ENCODE measurements at places on chromosomes 5 and 9.

DNA sequence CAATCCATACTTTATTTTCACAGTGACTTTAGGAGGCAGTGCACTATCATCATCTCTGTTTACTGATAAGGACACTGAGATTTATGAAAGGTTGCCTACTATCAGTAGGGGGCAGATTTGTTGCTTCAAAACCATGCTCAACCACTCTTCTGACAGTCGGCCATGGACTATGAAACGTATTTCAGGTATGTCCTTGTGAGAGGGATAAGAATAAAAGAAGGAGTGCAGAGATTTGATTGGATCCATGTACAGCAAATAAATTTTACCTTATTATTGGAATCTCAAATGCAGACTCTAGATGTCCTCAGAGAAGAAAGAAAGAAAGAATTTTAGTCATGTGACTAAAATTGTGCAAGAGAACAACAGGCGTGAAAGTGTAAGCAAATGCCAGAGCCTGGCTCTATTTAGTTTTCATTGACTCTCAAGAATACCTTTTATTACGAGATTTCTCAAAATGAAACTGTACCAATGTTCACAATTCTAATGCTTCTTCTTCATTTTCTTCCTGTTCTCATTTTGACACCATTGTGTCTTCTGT, 296.6 kb upstream of the RASA1 start:
- no peak for DNase-seq

DNA sequence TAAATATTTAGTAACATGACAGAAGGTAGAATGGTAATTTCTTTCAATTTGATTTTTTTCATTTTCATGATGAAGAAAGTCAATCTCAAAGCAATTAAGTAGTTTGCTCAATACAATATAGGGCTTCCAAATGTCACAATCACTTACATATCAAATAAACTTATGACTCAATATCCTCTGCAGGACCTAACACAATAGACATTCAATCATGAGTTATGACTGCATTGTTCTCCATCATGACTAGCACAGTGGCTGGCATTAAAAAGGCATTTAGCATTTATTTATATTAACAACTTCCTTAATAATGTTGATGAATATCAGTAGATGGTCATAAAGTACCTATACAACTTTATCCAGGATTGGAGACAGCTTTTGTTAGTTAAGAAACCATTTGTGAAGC, 1499.6 kb downstream of the EFNA5 start:
- DNase-seq: no peak

GRCh38 chr9:18542837-18543405, 69.0 kb downstream of the ADAMTSL1 start:
- DNase-seq: no peak

DNA sequence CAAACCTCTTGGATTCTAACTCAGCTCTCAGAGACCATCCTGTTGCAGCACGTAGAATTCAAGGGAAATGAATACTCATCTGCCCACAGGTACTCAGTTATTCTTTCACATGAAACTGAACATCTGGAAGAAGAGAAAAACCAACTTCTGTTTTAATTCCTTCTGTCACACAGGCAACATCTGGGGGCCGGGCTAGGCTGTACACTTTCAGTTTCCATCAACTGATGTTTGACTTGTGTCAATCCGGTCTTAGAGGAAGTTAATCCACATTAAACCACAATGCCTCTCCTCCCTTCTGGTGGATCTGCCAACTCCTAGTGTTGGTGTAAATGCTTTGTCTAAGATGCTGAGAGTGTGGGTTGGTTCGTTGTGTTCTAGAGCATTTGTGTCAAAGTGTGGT, 17.6 kb downstream of the DMRT3 start:
- DNase-seq: no peak

DNA sequence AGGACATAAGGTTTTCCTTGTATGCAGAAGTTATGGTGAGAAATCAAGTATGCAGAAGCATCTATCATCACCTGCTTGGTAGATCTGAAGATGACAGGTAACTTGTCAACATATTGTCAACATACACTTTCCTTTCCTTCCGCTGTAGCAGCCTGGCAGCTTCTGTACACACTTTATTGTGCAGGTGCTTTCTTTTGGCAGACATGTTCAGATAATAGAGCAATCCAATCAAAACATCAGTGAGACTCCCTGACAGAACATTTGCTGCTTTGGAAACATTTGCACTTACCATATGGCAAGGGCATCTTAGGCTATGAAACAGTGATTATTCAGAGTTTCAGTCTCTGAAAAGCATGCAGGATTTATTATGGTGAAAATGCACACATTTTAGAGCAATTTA, 161.1 kb upstream of the CDH12 start:
- peak; percentile 78 for DNase-seq

- no peak for DNase-seq
These were observed 133.6 kb upstream of the GLRA1 start for GRCh38 chr5:152058267-152058666.

GRCh38 chr5:176851871-176852658, 41.7 kb downstream of the UNC5A start:
- DNase-seq: no peak

DNA sequence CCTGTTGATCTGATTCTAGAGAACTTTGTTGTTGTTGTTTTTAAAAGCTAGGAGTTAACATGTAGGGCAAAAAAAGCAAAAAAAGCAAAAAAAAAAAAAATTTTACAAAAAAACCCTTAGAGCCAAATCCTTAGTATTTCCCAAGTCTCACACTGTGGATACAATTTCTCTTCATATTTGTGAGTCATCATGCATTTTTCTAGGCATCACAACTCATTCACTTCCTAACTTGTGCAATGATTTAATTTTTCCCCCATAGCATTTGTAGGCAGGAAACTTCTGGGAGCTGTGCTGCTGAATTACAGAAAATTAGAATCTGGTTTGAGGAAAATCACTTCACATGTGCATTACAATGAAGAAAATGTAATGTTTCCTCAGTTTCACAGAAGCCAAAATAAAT, 91.9 kb downstream of the MARCHF3 start:
- DNase-seq: no peak

GRCh38 chr5:35672995-35673394, 55.3 kb downstream of the SPEF2 start:
- DNase-seq: no peak

Measured in DMS153 (cell line).